NK-92 treated with Interleukin-12 subunit alpha and Interleukin-12 subunit beta, amount 100 ng/mL, for 24 hours (cell line): ENCODE measurements at places on chromosomes 6 and 20.

DNA sequence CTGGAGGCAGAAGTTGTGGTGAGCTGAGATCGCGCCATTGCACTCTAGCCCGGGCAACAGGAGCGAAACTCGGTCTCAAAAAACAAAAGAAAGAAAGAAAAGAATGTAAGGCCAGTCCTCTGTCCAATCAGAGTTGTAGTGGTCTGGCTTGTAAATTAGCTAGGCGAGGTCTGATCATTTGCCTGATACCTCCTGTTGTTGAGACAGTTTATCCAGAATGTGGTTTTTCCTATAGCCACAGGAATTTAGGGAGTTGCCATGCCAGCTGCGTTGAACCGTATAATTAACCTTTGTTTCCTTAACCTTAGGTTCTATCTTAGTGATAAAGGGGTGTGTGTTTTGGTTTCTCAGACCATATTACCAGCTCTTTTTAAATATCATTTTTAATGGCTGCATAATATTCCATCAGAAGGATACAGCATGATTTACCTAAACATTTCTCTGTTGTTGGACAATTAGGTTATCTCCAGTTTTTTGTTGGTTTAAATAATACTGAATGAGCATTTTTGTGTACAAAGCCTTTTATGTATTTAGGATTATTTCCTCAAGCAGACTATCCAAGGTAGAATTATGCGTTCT is 11.7 kb upstream of the PPARD start:
- no peak for DNase-seq

DNA sequence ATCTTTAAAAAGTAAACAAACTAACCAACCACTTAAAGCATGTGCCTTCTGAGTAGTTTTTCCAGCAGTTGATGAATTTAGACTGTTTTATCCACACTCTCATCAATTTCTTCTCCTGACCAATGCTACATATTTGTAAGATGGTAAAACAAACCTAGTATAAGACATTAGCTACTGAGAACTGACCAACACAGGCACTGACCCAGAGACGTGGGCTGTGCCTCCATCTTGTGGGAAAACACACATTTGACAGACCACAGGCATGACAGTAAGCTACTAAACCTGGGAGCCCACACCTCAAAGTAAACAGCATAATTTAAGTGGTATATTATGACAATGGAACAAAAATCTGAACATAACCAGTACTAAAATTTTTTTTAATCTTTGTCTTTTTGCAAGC is 121.4 kb upstream of the NRSN1 start:
- no peak for DNase-seq

DNA sequence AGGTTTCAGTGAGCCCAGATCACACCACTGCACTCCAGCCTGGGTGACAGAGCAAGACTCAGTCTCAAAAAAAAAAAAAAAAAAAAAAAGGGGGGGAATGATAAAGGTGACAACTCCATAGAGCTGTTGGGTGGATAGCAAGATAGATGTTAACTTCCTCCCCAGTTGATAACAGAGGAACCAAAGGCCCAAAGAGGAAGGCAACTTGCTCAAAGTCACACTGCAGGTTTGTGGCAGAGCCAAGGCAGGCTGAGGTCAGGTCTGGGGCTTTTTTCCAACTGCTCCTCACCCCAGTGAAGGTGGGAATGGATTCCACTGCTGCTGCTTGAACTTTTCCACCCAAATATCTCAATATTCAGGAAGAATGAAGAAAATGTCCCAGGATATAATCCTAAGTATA is 26.7 kb downstream of the HCK start:
- no peak for DNase-seq

DNA sequence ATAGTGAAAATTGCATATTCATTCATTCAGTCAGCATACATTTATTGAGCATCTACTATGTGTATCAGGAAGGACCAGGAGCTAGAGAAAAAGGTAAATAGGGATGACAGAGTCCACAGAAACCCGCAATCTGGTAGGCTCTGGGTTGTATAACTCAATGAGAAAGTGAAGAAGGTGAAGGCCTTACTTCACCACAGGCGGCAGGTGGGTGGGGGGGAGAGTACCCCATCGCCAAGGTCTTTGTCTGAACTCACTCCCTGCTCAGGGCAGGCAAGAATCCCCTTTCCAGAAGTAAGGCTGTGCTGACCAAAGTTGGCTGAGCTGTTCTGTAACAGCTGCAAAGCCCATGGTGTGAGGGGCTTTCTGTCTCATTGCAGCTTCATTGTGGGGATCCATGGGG is 81.3 kb downstream of the CDH26 start:
- no peak for DNase-seq

DNA sequence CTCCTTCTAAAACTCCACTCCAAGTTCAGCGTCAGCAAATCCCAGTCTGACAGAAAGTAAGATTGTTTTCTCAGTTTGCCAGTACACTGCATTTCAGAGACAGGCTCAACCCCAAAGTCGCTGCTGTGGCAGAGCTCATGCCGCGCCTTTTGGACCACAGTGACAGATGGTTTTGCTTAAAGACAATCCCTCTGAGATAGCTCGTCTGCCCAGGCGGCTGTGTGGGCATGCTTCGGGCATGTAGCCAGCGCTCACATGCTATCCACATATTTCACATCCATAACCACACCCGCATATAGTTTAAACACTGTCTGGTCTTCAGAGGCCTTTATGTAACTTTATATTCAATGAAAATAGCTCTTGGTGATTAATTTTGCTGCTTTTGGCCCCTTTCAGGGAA is 14.7 kb upstream of the PXDC1 start:
- DNase-seq = no peak

GRCh38 chr6:166925141-166925996 is 31.0 kb downstream of the RNASET2 start:
- no peak for DNase-seq

DNA sequence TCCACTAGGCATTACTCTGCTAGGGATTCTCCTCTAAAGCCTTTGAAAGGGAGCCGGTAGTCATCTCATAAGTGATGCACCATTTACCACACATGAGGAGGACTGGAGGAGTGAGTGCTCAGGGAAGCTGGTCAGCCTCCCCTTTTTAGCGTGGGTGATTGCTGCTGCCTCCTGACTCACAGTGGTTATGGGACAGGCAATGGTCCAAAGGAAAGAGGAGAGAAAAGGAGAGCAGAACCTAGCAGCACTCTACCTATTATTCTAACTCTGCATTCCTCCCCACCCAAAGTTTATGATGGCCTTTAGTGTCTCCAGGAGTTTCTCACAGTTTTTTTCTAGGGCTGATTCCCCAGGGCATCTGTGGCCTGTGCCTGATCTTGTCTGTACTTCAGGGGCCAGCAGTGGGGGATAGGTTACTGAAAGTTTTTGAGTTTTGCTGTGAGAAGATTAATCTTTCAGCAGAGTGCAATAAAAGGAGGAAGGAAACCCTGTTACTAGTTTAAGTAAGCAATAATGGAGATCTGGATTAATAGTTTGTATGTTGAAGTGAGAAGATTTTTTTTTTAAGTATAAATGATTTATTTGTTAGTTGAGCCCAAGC is 36.4 kb upstream of the GCLC start:
- DNase-seq = no peak

- no peak for DNase-seq
Observed at GRCh38 chr6:138979813-138980668, 8.0 kb downstream of the REPS1 start.

DNA sequence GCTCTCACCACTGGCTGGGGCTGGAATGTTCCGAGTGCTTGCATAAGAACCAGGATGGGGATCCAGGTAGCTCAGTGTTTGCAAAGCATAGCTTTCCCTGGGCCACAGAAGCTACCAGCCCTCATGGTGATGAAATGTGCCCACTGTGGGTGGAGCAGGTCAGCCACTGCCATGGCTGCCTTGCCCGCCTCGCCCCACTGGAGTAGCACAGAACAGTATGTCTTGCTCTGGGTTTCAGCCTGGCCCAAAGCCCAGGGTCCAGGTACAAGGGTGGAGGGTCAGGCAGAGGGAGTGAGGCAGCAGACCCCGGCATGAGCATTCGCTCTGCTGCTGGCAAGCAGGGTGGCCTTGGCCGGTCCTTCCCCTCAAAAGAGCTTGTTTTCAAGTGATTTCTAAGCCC is 34.7 kb downstream of the KCNK17 start:
- no peak for DNase-seq

- no peak for DNase-seq
Observed at GRCh38 chr20:52590100-52590499, 382.1 kb upstream of the TSHZ2 start.

DNA sequence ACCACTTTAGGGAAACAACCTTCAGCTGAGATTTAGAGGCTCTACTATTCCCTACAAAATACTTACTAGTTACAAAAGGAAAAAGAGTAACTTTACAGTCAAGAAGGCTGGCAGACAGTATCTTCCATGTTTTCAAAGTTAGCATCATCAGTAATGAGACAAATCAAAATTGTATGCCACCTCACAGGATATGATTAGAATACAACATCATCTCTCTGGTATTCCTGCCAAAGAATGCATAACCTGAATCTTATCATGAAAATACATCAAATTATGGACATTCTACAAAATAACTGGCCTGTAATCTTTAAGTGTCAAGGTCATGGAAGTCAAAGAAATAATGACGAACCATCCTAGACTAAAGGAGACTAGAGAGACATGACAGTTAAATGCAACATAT is 38.4 kb downstream of the CDK5RAP1 start:
- no peak for DNase-seq

DNA sequence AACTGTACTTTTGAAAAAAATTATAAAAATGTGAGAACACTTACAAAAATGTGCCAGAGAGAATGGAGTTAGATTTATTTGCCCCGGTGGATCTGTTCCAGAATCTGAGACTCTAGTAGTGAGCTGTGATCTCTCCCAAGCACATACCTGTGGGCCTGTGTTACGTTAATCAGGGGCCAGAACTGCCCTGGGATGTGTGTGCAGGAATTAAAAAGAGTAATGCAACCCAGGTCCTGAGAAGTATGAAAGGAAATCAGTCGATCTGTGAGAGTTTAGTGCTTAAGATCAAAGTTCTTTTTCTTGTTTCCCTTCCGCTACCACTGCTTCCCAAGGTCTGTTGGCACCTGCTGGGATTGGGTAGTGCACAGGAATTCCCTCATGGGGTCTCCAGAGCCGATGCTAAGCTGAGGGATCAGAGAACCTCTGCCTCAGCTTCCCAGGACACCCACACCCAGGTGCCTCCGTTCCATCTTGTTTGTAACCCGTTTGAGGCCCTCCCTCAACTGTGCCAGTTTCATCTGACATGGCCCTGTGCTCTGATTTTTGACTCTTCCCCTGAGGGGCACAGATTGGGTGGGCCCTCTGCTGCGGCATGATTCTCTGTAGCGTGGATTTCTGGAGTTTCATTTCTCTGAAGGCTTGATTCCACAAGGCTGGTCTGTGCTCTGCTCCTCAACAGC is 87.7 kb downstream of the RREB1 start:
- DNase-seq = no peak

DNA sequence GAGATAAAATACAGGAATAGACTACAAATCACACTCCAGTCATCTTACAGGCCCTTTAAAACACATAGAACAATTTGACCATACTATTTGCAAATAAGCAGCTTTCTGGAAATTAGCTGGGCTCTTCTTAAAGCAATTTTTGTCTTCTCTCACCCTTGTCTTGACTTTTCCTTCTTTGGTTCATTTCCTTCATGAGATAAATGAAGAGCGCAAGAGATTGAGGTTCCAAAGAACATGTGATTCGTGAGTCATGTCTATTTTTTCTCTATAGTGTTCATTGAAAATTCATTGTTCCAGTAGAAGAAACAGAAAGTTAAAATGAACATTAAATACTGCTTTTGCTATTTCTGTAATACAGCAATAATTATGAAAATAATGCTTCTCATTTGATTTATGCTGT is 33.9 kb downstream of the PRDM1 start:
- DNase-seq = no peak

- no peak for DNase-seq
Observed at GRCh38 chr20:54290636-54291035, 82.7 kb downstream of the PFDN4 start.

DNA sequence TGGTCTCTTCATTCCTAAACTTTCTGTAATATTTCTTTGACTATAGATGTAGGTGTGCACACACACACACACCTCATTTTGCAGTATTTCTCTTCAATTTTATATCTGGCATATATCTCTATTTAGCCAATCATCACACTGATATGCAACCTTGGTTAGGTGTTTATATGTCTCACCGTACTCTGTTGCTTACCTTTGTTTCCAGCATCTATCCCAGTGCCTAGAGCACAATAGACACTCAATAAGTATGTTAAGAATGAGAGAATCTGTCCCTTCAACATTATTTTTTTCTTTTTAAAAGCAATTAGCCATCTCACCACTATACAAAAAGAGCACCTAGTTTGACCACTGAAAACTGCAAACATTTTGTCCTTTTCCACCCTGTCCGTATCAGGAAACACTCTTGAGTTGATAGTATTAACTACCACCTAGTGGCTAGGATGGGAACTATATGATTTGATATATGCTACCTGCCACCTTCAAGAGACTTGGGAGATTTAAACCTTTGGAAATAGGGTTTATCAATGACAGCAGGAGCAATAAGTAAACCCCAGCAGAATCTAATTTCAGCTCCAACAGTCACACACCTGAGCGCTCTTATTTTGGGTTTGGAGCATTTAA is 48.7 kb upstream of the RSPO3 start:
- no peak for DNase-seq

DNA sequence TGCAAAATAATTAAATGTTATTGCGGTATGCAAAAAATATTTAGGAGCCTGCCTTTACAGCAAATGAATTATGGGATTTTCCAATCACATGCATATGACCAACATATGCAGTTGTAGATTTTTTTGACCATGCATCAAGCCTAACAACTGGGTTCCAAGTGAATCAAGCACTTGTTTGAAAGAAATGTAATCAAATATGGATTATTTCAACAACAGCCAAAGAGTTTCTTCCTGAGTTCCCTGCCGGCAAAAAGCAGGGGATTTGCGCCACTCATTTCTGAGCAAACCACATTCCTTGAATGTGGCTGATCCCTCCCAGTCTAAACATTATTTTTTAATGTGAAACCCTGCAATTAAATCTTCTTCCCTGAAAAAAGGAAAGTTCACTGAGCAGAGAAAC is 100.1 kb upstream of the ADTRP start:
- no peak for DNase-seq

- DNase-seq = no peak
Observed at GRCh38 chr6:47879015-47879414, 97.2 kb downstream of the OPN5 start.

DNA sequence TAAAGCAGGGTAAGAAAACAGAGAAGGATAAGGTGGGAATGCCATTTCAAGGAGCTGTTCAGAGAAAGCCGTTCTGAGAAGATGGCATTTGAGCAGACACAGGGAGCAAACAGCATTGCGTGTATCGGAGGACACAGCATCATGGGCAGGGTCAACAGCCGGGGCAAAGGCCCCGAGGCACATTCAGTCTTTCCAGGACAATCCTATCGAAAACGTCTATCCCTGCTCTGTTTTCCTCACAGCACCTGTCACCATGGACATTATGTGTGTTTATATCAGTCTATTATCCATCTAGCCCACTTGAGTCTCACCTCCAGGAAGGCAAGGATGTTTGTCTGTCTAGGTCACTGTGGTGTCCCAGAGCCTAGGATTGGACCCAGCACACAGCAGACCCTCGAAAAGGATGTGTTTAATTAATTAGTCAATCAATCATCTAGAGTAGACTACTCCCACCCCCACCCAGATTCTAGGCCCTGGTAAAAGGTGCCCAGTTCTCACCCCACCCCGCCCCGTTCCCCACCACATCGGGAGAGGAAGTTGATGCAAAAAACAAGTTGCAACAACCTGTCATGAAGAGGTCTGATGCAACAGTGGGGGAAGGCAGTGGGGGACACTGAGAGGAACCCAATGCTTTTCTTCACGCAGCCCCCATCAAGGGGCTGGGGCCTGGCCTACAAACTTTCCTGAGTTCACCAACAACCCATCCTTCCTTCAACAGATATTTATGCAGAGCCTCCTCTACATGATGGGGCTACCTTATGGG is 66.6 kb downstream of the PREX1 start:
- peak; percentile 88 for DNase-seq

- no peak for DNase-seq
Observed at GRCh38 chr6:33278392-33278741, 1.4 kb downstream of the B3GALT4 start.
